Trophoblast cell (in vitro differentiated cells and primary cell): ENCODE measurements at places on chromosomes 2 and 18.

GRCh38 chr2:227443889-227444568 is 27.9 kb upstream of the AGFG1 start:
- H3K4me1 ChIP-seq: peaks cover 8% of the 10 kb centered on the region
- H3K27ac ChIP-seq: no peak overlapping the region
- H3K4me3 ChIP-seq: no peak overlapping the region
- no peaks in the 10 kb centered on the region for H3K27me3 ChIP-seq

- no peaks in the 10 kb centered on the region for H3K27me3 ChIP-seq
- H3K4me3 ChIP-seq: no peak overlapping the region
- DNase-seq: no peak
Measured at GRCh38 chr18:26356045-26356785, 130.0 kb downstream of the TAF4B start.

- H3K36me3 ChIP-seq: no peaks in the 10 kb centered on the region
- peak; percentile 78 for DNase-seq
- no peak overlapping the region for H3K27ac ChIP-seq
- peaks cover 13% of the 10 kb centered on the region for H3K4me1 ChIP-seq
- H3K4me3 ChIP-seq: no peak overlapping the region
Measured at GRCh38 chr2:218995972-218996711, 2.9 kb upstream of the CRYBA2 start.

- H3K27me3 ChIP-seq: no peaks in the 10 kb centered on the region
- peaks cover 4% of the 10 kb centered on the region for H3K36me3 ChIP-seq
- peak within 1 kb of the TSS; percentile 81 for H3K4me3 ChIP-seq
- peak within 1 kb of the TSS; percentile 73 for H3K27ac ChIP-seq
Measured at GRCh38 chr2:11465485-11466306, at the start of gene E2F6. Gene E2F6, minus strand, starts transcription at chr2:11466161. Its CDS starts 282 bp downstream, at chr2:11465879.

DNA sequence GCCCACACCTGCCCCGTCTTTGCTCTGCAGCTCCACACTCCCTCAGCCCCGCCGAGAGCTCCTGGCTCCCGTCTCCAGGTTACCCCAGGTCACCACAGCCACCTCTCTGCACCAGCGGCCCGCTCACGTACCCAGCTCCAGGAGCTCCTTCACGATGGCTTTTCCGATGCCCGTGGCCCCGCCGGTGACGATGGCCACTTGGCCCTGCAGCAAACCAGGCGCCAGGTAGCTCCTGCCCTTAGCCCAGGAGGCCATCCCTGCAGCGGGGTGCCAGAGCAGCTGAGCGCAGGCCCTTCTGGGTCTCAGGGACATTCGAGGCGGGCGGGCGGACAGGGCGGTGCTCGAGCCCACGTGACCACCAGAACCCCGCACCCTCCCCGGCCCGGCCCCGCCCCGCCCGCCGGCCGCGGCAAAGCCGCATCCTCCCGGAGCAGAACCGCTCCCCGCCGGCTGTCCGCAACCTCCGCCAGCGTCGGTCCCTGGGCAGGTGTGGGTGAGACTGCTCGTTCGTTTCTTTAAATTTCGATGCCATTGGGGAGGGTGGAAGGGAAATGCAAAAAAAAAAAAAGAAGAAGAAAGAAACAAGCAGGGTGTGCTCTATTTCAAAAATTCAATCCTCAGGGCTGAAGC is at the start of the genes PECR and TMEM169:
Gene PECR, minus strand, starts transcription at position 323 of the 630 bp plus-strand sequence. Its CDS starts 68 bp downstream, at position 255.
Gene TMEM169, plus strand, starts transcription at position 433 of the 630 bp plus-strand sequence. CDS start 14,045 bp downstream, outside the sequence.
- peaks cover 4% of the 10 kb centered on the region for H3K4me1 ChIP-seq
- no peak within 1 kb of the TSS for H3K27ac ChIP-seq
- no peaks in the 10 kb centered on the region for H3K27me3 ChIP-seq
- no peaks in the 10 kb centered on the region for H3K36me3 ChIP-seq
- peak within 1 kb of the TSS; percentile 77 for H3K4me3 ChIP-seq
- peak; percentile 59 for DNase-seq

DNA sequence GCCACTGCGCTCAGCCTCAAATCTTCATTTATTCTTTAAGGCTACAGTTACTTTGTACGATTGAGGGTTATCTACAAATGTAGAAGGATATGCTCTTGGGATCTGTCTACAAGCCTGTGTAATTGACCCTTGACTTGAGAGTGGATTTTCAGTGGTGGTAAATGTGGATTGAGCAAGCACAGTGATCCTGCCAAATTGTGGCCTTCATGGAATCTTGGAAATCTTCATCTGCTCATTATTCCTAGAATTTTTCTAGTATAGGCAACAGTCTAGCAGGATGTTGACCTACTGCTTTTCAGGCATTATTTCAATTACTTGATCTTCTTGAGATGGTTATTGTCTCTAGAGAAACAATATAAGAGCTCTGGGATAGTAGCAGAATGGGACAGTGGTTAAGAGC is 226.1 kb upstream of the REV1 start:
- H3K4me1 ChIP-seq: peaks cover 5% of the 10 kb centered on the region
- no peaks in the 10 kb centered on the region for H3K27me3 ChIP-seq
- no peak overlapping the region for H3K4me3 ChIP-seq
- H3K27ac ChIP-seq: no peak overlapping the region
- DNase-seq: no peak

DNA sequence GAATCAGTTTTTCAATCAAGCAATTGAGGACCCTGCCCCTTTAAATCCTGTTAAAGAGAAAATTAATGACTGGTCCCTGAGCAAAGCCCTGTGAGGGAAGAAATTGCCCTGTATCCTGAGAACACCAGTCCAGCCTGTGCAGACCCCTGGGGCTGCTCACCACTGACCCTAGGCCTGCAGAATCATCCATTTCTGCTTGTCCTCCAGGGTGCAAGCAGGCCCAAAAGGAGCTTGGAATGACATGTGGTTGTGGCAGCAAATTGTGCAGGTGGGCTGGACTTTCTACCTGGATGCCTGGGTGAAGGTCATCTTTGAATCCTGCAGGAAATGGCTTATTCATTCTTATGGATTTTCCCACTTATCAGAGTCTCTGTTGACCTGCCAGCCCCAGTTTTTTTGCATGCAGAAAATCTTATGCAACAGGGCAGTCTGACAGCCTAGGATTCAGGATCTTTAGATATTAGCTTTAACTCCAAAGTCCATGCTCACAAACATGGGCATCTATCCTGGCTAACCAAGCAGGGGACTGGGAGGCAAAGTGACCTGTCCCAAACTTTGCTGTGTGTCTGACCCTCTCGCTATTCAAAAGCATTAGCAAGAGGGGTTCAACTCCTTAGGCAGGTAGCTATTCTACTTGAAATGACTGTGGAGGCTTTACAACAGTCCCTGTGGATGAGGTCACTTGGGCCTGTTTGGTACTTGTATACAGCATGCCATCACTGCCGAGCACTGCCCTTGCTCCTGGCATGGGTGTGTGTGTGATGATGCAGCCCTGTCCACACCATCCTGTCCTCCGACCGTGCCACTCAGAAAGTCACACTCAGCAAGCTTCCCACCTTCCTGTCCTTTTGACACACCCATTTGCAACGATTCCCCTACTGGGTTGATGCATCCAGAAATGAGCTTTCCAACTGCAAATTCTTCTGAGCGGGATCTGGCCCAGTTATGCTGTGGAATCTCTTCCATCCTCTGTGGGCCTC is 85.3 kb downstream of the CAPN13 start:
- H3K27me3 ChIP-seq: no peaks in the 10 kb centered on the region
- H3K36me3 ChIP-seq: no peaks in the 10 kb centered on the region
- H3K27ac ChIP-seq: no peak overlapping the region
- DNase-seq: no peak

GRCh38 chr2:235024191-235024860 is 72.5 kb downstream of the SH3BP4 start:
- H3K27ac ChIP-seq: no peak overlapping the region
- H3K27me3 ChIP-seq: no peaks in the 10 kb centered on the region
- no peak for DNase-seq
- H3K36me3 ChIP-seq: no peaks in the 10 kb centered on the region
- peaks cover 22% of the 10 kb centered on the region for H3K4me1 ChIP-seq
- H3K4me3 ChIP-seq: no peak overlapping the region

DNA sequence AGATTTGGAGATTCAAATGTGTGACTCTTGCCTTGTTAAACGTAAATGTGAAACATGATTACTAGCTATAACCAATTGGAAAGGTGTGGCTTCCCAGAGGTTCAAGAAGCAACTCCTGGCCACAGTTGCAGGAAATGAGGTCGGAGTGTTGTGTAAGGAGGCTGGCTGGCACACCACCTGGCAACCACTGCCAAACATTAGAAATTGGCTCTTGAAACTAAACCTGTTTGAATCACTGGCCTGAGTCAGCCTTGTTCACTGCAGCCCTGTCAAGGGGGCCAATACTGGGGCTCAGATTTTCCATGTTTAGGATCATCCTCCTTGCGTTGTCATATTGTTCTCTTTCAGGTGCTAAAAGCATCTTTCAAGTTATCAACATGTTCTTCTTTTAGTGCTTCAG is 206.3 kb downstream of the ARL6IP6 start:
- no peaks in the 10 kb centered on the region for H3K27me3 ChIP-seq
- no peak overlapping the region for H3K4me3 ChIP-seq
- DNase-seq: no peak
- H3K36me3 ChIP-seq: no peaks in the 10 kb centered on the region
- no peaks in the 10 kb centered on the region for H3K4me1 ChIP-seq
- no peak overlapping the region for H3K27ac ChIP-seq

GRCh38 chr2:10297959-10298531 is 4.7 kb upstream of the HPCAL1 start:
- peak; percentile 85 for DNase-seq
- H3K4me1 ChIP-seq: peaks cover 20% of the 10 kb centered on the region
- peak overlapping the region; percentile 72 for H3K27ac ChIP-seq
- no peak overlapping the region for H3K4me3 ChIP-seq
- H3K36me3 ChIP-seq: no peaks in the 10 kb centered on the region
- peaks cover 2% of the 10 kb centered on the region for H3K27me3 ChIP-seq
